ENCODE measurements at places on chromosomes 2 and 18.

- no peak for DNase-seq
Measured at GRCh38 chr2:85151026-85151425, 17.8 kb downstream of the TCF7L1 start.

DNA sequence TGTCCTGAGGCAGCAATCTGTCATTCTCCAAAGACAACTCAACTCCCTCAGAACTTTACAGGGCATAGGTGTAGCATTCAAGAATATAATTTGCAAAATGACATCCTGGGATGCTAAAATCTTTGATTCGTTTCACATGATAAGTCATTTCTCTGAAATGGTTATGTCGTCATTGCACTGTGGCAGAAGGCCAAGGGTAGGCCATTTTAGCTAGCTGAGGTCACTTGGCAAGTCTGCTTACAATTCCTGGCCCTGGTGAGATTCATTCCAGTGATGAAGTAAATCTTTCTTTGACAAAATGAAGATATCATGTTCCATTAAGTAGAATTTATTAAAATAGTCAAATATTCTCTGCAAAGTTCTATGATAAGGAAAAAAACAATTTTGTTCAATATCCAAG lies 1410.3 kb upstream of the LRRTM1 start:
- no peak for DNase-seq

DNA sequence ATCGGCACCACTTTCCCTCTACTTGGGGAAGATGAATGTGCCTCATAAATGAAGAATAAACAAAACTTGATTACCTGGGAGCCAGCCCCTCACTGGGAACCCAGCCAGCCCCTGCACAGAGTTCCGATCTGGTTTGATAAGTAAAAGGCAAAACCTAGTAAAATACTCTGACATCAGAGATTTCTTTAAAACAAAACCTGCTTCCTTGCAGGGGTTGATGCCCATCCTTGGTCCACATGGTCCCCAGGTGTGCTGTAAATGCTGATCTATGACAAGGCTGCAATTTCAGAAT lies 218.8 kb upstream of the APCDD1 start:
- DNase-seq, result no peak

DNA sequence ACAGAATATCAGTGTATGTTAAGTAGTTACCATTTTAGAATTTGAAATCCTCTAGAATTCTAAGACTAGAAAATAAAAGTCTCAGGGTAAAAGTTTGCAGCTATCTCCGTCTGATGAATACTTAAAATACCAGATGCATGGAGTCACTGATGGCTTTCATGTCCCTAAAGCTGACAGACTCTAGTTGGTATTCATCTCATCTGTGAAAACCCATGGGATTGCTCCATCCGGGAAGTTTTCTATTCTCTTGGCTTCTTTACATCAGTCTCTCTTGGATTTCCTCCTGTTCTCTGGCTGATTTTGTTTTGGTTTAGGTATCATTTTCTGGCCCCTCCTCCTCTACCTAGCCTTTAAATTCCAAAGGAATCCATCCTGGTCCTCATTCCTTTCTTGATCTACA lies 465.6 kb upstream of the POU3F3 start:
- no peak for DNase-seq

DNA sequence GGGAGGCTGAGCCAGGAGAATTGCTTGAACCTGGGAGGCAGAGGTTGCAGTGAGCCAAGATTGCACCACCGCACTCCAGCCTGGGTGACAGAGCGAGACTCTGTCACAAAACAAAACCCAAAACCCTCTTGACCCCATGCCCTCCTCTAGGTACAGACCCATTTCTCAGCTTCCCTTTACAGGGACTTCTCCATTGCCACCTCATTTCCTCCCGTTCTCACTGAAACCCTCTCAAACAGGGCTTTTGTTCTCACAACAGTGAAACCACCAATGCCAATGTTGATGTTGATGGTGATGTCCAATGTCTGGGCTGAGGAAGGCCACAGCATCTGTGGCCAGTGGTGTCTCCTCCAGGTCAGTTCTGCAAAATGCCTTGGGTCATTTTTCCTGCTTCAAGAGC lies 69.0 kb upstream of the ZCCHC2 start:
- no peak for DNase-seq

DNA sequence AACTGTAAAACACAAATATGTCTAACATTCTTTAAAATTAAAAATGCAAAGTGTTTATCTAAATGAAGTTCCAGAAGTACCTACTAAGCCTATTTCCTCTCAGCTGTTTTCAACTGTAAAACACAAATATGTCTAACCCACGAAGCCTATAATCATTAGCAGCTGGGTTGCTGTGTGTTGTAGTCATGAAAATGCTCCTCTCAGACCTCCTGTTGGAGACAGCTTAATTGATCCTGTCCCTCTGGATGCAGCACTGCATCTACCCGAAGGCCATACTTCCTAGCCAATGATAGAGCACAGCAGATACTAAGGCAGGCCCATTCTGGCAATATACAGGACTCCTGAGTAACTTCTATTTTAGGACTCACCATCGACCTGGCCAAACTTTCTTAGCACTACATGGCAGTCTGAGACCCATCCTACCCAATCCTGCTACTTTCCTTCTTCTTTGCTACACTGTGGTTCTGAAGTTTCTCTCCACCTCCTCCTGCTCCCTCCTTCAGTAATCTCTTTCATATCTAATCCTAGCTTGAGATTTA lies 92.5 kb upstream of the RBBP8 start:
- DNase-seq, result no peak

DNA sequence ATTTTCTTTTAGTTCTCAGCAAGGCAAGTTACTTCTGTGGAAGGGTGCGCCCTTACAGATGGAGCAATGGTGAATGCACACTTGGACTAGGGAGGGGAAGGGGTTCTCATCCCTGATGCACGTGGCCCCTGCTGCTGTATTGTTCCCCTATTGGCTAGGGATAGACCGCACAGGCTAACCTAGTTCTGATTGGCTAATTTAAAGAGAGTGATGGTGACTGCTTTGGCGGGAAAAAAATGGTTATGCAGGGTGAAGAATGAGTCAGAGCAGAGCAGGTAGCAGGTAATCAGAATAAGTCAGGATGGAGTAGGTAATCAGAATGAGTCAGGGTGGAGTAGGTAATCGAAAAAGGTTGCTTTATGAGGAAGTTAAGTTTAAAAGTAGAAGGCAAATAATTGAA lies 171.5 kb downstream of the MTCL1 start:
- DNase-seq, result no peak

DNA sequence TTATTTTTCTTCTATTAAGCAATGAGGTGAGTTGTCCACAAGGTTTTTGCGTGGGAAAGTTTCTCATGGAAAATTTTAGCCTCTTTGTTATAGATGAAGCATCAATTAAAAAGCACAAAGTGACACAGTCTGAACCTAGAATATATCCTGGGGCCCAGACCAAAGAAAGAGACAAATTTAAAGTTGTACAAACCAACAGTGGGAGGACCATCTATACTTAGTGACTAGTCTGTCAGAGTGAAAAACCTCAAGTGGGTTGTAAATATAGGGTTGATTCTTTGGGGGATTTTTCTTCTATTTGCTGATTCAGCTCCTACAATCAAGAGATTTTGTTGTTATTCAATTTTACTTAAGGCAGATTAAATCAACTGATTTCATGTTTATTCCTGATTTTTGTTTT lies 256.2 kb downstream of the SATB2 start:
- no peak for DNase-seq

DNA sequence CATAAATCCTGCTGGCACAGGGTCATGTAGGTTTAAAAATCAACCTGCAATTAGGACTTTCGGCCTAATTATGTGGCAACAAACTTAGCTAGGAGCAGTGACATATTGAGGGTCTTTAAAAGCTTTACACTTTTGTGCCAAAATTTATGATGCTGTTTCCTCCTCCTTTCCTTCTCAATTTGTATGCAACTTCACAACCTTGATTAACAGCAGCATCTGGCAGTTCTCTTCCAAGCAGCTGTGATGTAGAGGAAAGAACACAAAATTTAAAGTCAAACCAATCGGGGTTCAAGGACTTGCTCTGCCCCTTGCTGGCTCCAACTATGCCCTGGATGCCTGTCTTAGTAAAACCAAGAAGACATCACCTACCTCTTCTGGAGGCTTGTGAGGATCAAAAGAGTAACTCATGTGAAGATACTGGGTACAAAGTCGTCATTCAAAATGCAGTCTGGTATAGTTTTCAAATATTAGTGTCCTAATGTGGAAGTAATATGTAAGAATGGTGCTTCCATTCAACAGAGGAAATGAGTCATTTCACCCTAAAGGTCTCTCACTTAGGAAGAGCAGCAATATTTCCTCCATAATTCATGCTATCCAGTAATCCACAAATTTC lies 94.7 kb downstream of the ANKRD44 start:
- DNase-seq, result no peak

GRCh38 chr2:8437228-8437948 lies 244.5 kb upstream of the ID2 start:
- no peak for DNase-seq
